Activated CD4-positive, alpha-beta T cell treated with anti-CD3 and anti-CD28 coated beads, Interleukin-2, amount 10 ng/mL, durations not matched to agents 24 days and 14 days (primary cell): ENCODE measurements at places on chromosomes 11 and 22. TPM values are rescaled to one million over a fixed set of nuclear protein-coding genes. Genes with fewer than 3 reads are reported as not detected.

The TMEM191B gene
- not detected in 2 replicates for total RNA-seq

The SAC3D1 gene
- total RNA-seq: 16.3 and 18.0 TPM in 2 replicates

The KCNJ5 gene
- total RNA-seq: not detected in 2 replicates

The HTR3A gene
- total RNA-seq: not detected in 2 replicates

The FAT3 gene
- not detected in 2 replicates for total RNA-seq

The KRTAP5-7 gene
- total RNA-seq: not detected in 2 replicates

The TEAD1 gene
- total RNA-seq: 0.49 and 0.66 TPM in 2 replicates

The ACER3 gene
- 12.5 and 13.8 TPM in 2 replicates for total RNA-seq

The FBXO3 gene
- 18.1 and 20.9 TPM in 2 replicates for total RNA-seq
